ENCODE measurements at places on chromosomes 12 and 14. TPM values are rescaled to one million over a fixed set of nuclear protein-coding genes. Genes with fewer than 3 reads are reported as not detected.

TTC9 gene
- 1.3 TPM for total RNA-seq

RPGRIP1 gene
- total RNA-seq: not detected

DDX11 gene
- total RNA-seq: 17.2 TPM

MYF6 gene
- total RNA-seq: not detected

LALBA gene
- total RNA-seq: not detected

CCDC177 gene
- total RNA-seq: not detected

SRP54 gene
- total RNA-seq: 110 TPM

FSCB gene
- not detected for total RNA-seq

RNASE13 gene
- total RNA-seq: not detected

GUCY2C gene
- total RNA-seq: not detected

VWF gene
- total RNA-seq: not detected

COCH gene
- not detected for total RNA-seq

C12orf50 gene
- not detected for total RNA-seq

PPP1R1A gene
- not detected for total RNA-seq

FAM181A gene
- not detected for total RNA-seq

PPP4R4 gene
- 0.15 TPM for total RNA-seq

SLC10A1 gene
- total RNA-seq: not detected

KNTC1 gene
- 36.5 TPM for total RNA-seq

RNASE3 gene
- total RNA-seq: not detected

NFATC4 gene
- total RNA-seq: 0.44 TPM

CACNA1C gene
- total RNA-seq: 3.6 TPM

Measured in M059J (cell line).